ENCODE measurements at places on chromosomes 4 and X.

DNA sequence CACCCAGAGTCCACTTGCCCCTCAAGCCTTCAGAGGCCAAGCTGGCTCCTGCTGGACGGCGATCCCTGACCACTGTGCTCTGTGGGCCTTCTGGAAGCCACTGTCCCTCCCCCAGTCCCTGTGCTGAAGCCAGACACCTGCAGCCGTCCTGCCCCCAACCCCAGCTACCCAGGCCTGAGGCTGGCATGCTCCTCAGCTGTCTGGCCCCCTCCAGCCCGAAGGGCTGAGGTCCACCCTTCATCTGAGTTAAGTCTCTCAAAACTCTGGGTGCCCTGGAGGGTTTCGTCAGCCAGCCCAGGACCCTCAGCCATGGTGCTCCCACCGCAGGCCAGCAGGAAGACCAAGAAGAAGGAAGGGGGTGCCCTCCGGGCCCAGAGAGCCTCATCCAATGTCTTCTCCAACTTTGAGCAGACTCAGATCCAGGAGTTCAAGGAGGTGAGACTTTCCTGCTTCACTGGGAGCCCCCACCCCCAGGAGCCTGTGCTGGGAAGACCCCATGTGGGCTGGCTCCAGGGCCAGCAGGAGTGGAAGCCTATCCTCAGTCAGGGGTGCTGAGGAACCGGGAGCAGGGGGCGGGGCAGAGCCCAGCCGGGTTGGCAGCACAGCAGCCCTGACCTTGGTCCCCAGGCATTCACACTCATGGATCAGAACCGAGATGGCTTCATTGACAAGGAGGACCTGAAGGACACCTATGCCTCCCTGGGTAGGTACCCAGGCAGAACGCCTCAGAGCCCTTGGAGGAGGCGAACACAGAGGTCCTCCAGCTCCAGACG, 4.2 kb downstream of the MYL5 start:
- DNase-seq = no peak

DNA sequence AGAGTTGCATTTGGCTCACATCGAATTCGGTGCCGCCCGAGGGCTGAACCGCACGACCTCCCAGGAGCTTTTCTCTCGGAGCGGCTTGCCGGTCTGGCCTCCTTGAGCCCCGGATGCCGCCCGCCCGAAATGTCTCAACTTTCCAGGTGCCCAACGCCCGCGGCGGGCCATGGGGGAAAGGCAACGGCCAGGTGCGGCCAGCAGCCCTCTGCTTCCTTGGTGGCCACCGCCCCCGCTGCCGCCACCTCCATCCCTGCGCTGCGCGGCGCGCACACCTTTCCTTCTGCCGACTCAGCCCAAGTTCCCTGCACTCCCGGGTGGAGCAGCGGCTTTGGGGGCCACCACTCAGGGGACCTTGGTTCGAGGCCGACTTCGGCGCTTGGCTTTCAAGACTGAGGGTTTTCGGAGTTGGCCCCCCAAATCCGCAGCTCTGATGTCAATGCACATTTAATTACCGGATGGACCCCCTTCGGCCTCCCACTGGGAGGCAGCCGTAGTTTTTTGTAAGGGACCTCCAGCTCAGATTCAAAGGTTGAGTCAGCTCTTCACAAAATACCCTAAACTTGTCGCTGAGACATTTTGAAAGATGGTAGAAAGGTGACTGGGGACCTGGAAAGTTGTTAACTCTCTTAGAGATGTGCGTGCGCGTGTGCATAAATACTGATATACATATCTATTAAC, 1.1 kb downstream of the AFF2 start:
- no peak for DNase-seq

- no peak for DNase-seq
These were observed 94.8 kb downstream of the CLNK start for GRCh38 chr4:10589799-10590198.

DNA sequence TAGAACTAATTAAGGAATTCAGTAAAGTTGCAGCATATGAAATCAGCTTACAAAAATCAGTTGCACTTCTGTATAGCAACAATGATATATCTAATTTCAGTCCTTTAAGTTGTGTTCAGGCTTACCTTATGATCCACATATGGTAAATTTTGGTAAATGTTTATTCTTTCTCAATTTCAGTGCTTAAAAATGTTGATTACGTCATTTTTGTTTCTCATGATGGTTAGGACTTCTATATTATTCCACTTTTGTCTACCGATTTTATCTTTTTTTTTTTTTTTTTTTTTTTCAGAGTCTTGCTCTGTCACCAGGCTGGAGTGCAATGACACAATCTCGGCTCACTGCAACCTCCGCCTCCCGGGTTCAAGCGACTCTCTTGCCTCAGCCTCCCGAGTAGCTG, 40.7 kb upstream of the SLC6A14 start:
- DNase-seq = no peak

DNA sequence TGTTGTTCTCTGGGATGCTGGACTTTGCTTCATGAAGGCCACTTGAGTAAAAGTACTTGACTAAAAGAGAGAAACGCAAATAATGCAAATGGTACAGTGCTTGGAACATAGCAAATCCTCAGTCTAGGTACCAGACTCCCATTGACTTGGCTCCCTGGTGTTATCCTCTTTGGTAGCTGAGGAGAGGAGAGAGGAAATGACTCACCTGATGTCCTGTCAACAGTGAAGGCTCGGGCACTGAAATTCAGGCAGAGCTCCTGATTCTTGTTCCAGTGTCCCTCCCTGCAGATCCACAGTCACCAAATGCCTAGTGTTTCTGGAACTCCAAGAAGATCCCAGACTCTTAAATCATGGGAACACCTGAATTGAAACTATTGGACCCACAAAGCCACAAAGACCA, 22.5 kb upstream of the TCEAL4 start:
- DNase-seq = no peak

DNA sequence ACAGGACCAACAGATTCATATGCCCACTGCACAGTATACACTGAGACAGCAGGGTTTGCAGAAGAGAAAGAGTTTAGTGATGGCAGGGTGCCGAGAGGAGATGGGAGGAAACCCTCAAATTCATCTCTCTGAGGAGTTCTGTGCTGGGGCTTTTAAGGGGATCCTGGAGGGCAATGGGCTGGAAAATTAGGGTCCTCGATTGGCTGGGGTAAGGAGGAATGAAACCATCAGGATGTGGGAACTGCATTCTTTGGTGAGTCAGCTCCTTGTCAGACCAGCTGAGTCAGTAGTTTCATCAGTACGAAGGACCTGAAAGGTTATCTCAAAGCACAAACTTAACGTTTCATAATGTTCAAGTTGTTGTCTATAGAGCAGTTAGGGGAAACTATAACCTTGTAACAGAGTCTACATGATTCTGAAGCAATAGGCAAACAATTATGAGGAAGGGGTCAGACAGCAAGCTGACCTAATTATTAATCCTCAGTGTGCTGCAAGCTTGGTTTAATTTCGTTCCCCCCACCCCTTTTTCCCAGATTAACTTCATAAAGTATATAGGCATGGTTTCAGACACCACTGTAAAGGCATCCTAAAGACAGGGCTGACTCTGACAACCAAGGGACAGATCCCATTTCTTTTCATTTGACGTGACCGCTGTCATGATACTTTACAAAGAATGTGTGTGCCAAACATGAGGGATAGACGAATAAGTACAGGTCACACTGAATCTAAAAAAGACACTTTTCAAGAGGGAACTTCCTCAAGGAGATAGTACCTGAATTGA, 1.5 kb upstream of the MSMO1 start:
- DNase-seq = peak; percentile 8

- DNase-seq = no peak
These were observed 27.9 kb downstream of the NKX3-2 start for GRCh38 chr4:13516315-13516860.

DNA sequence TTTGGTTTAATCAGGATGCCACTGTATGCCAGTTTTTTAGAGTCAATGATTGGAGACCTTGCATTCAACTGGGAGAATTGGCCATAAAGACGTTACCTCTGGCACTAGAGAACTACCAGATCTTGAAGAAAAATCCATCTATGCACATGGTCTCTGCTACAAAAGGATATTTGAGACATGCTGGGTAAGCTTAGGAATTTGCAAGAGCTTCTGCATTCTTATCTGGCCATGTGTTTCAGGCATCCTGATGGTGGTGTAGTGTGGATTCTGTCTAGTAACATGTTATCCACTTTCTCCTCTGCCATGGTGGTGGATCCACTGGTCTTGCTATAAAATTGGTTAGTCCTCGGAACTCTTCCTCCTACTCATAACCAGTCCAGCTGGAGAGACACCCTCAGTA, 185.3 kb upstream of the WDFY3 start:
- DNase-seq = no peak

GRCh38 chrX:104112326-104112951, at the start of gene ZCCHC18:
ZCCHC18 (plus strand) TSS chrX:104112523; CDS start chrX:104114112, 1,589 bp downstream.
- no peak for DNase-seq

GRCh38 chr4:19349416-19349815, 902.3 kb upstream of the SLIT2 start:
- DNase-seq = no peak

DNA sequence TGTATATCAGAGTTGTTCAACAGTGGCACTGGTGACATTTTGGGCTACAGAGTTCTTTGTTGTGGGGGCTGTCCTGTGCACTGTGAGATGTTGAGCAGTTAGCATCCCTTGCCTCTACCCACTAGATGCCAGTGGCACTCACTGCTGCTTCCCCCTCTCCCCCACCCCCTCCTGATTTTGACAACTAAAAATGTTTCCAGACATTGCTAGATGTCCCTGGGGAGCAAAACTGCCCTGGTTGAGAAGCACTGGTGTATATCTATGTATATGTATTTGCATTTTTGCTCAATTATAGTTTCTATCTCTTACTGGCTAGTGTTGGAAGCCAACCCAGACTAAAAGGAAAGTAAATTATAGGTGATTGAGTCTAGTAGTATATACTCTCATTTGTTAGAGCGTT, 2.4 kb downstream of the TMEM131L start:
- DNase-seq = no peak

DNA sequence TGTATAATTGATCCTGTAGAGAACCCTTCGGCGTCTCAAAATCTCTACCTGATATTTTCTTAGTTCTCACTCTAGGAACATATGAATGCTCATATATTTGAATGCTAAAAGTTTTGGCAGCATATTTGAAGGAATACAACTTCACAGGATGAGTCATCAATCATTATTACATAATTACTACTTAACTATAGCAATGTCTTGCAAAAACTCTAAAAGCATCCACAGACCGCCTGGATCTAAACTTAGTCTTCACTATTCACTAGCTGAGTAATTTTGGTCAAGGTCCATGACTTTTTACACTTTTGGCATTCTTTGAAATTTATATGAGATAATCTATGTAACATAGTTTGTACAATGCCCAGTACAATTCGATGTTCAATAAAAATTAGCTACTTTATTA, 194.7 kb downstream of the DTHD1 start:
- DNase-seq = no peak

GRCh38 chr4:8314691-8315255, 45.2 kb downstream of the HTRA3 start:
- no peak for DNase-seq

GRCh38 chrX:14670819-14671218, 141.5 kb downstream of the GLRA2 start:
- DNase-seq = no peak

DNA sequence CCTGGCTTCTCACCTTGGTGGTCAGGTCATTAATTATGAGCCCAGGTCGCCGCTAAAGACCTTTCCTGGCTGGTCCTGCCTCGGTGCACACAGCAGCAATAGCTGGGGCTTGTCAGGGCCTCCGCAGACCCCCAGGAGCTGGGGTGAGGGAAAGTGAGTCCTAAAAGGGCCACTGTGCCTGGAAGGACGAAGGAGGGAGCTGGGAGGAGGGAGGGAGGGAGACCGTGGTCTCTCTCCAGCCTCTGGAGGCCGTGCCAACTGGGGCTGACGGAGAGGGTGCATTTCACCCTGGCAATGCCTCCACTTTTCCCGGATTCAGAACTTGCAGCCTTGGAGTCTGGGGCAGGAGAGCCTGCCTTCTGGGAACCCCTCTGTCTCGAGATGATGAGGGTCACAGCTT, 60.4 kb downstream of the CRLF2 start:
- no peak for DNase-seq

GRCh38 chrX:96688789-96689188, 4.1 kb downstream of the DIAPH2 start:
- DNase-seq = no peak

DNA sequence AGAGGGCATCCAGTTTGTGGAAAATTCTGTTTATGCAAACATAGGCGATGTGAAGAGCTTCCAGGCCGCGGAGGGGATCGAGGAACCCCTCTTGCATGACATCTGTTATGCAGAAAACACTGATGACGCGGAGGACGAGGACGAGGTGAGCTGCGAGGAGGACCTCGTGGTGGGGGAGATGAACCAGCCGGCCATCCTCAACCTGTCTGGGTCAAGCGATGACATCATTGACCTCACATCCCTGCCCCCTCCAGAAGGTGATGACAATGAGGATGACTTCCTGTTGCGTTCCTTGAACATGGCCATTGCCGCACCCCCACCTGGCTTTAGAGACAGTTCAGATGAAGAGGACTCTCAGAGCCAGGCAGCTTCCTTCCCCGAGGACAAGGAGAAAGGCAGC, 74.6 kb upstream of the PRPS2 start:
- DNase-seq = no peak

DNA sequence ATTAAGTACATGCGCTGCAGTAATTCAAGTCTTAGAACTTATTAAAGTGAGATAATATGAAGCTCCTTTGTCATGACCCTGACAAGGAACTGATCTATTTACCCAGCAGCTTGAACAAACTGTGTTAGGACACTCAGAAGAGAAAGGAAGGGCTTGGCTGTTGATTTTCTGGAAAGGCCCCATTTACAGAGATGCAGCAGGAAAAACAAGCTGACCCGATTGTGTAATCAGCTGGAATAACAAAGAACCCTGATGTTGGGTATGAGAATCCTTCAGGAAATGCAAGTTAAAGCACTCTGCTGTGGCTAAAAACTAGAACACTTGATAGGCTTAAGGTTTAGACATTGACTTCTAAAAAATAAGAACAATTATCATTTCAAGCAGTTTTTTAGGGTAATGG, 64.8 kb downstream of the TBC1D9 start:
- no peak for DNase-seq

- DNase-seq = no peak
These were observed 270.2 kb downstream of the PAPSS1 start for GRCh38 chr4:107449611-107450369.

DNA sequence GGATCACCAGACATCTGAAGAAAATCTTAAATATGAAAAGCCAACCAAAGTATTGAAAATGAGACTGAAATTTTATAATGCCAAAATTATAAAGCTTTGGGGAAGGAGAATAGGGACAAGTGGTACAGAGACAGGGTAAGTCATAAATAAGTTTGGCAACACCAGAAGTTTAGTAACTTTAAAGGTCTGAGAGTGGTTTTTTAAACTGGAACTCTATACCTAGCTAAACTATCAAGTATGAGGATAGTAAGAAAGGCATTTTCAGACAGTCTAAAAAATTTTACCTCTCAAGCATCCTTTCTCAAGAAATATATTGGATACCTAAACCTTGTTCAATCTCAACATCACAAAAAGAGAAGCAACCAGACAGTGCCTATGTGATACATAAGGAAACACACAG, 92.4 kb downstream of the ANKRD17 start:
- DNase-seq = no peak
